Large intestine (tissue), 12 donors: ENCODE measurements at places on chromosomes 16 and 17.

GRCh38 chr17:64133546-64134215 lies 3.7 kb upstream of the ERN1 start:
- H3K27ac ChIP-seq: no peak overlapping the region
- no peak overlapping the region for H3K4me3 ChIP-seq

GRCh38 chr17:65914784-65915342 lies 277.1 kb downstream of the CEP112 start:
- DNase-seq: no peak
- no peaks in the 10 kb centered on the region for H3K36me3 ChIP-seq
- H3K4me1 ChIP-seq: no peaks in the 10 kb centered on the region
- no peaks in the 10 kb centered on the region for H3K27me3 ChIP-seq

- no peaks in the 10 kb centered on the region for H3K4me1 ChIP-seq
- no peaks in the 10 kb centered on the region for H3K36me3 ChIP-seq
- no peaks in the 10 kb centered on the region for H3K27me3 ChIP-seq
- no peak overlapping the region for H3K4me3 ChIP-seq
Observed at GRCh38 chr17:9974448-9975381, 69.6 kb upstream of the RCVRN start.

DNA sequence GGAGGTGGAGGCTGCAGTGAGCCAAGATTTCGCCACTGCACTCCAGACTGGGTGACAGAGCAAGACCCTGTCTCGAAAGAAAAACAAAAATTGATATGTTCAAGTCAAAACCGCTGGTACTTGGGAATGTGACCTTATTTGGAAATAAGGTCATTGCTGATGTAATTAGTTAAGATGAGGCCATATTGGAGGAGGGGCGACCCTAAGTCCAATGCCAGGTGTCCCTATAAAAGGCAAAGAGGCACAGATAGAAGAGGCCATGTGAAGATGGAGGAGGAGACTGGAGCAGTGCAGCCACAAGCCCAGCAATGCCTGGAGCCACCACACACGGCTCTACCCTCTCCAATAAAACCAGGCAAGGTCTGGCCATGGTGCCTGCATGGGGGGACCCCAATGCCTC lies 50.8 kb upstream of the JPH3 start:
- no peak overlapping the region for H3K27ac ChIP-seq
- H3K36me3 ChIP-seq: no peaks in the 10 kb centered on the region
- no peaks in the 10 kb centered on the region for H3K27me3 ChIP-seq
- DNase-seq: no peak

- peaks cover 8% of the 10 kb centered on the region for H3K4me1 ChIP-seq
- H3K27ac ChIP-seq: no peak overlapping the region
- peaks cover 3% of the 10 kb centered on the region for H3K27me3 ChIP-seq
- H3K4me3 ChIP-seq: no peak overlapping the region
Observed at GRCh38 chr17:37841232-37841631, 83.0 kb upstream of the TBC1D3K start.

GRCh38 chr17:10458701-10459100 lies 10.7 kb downstream of the MYH4 start:
- H3K27me3 ChIP-seq: peaks cover 11% of the 10 kb centered on the region
- no peak for DNase-seq

- no peak overlapping the region for H3K27ac ChIP-seq
- H3K4me1 ChIP-seq: peaks cover 12% of the 10 kb centered on the region
- no peak overlapping the region for H3K4me3 ChIP-seq
- no peak for DNase-seq
- H3K27me3 ChIP-seq: no peaks in the 10 kb centered on the region
Observed at GRCh38 chr17:19320876-19321275, 41.6 kb downstream of the B9D1 start.

DNA sequence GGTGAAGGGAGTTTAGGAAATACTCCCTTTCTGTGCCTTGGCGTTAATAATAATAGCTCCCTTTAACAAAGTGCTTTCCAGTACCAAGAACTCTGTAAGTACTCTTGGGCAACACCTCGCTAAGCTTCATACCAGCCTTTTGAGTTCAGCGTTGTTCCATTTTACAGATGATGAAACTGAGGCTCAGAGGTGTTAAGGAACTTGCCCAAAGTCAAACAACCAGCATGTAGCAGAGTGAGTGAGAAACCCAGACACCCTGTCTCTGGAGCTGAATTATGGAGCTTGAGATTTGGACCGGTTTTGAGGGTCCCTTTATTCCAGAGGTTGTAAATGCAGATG lies 607 bp downstream of the KATNIP start:
- peaks cover 12% of the 10 kb centered on the region for H3K4me1 ChIP-seq
- H3K27me3 ChIP-seq: no peaks in the 10 kb centered on the region
- no peak for DNase-seq
- no peak overlapping the region for H3K27ac ChIP-seq
- H3K36me3 ChIP-seq: peaks cover 5% of the 10 kb centered on the region

DNA sequence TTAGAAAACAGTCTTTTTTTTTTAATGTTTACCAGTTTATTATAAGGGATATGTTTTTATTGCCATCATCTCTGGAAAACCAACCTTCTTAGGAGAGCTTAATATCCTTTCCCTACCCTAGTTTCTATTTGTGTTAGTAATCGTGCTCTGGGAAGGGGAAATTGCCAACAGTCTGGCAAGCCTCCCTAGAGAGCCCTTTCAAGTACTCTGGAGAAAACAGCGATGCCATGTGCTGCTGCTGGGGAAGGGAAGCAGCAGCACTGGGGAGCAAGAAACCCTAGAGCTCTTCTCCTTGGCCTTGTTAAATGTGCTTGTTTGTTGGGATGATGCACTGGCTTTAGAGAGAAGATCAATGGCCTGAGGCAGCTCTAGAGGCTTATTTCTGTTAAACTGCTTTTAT lies 10.3 kb downstream of the RETREG3 start:
- H3K4me1 ChIP-seq: no peaks in the 10 kb centered on the region
- DNase-seq: no peak
- H3K27me3 ChIP-seq: no peaks in the 10 kb centered on the region
- H3K36me3 ChIP-seq: peaks cover 9% of the 10 kb centered on the region
- no peak overlapping the region for H3K27ac ChIP-seq
- no peak overlapping the region for H3K4me3 ChIP-seq

DNA sequence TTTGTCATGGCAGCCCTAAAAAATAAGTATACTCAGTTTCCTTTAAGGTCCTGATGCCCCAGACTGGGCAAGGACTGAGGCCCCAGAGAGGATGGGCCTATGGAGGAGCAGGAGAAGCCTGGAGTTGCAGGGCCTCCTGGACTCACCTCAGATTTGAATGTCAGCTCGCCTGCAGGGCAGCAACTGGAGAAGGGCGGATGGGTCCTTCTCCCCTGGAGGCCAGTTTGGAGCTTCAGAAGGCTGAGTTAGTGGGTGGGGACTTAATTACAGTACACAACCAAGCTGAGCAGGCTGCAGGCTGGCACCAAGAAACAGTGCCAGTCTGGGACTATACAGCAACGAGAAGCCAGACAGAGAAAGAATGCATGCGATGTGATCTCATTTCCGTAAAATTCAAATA lies 6.2 kb downstream of the PIRT start:
- DNase-seq: no peak
- H3K27me3 ChIP-seq: no peaks in the 10 kb centered on the region
- H3K27ac ChIP-seq: no peak overlapping the region
- no peaks in the 10 kb centered on the region for H3K4me1 ChIP-seq
- no peaks in the 10 kb centered on the region for H3K36me3 ChIP-seq
- H3K4me3 ChIP-seq: no peak overlapping the region

DNA sequence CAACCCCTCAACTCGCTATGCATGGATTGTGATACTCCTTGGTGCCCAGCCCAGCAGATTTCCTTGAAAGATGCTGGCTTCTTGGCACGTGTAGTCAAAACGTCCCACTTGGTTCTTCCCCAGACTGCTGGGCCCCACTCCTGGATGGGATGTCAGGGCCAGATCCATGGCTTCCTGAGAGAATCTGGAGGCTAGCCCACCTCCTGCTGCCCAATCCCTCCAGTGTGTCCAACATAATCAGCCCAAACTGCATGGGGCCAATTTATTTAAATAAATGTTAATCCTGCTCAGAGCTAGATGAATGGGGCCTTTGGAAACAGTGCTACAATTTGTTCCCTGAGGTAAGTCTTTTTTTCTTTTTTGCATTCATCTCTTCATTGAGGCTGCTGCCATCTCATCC lies 49.4 kb downstream of the WSB1 start:
- no peak overlapping the region for H3K4me3 ChIP-seq
- no peak overlapping the region for H3K27ac ChIP-seq
- no peaks in the 10 kb centered on the region for H3K27me3 ChIP-seq
- no peak for DNase-seq
- peaks cover 3% of the 10 kb centered on the region for H3K4me1 ChIP-seq

DNA sequence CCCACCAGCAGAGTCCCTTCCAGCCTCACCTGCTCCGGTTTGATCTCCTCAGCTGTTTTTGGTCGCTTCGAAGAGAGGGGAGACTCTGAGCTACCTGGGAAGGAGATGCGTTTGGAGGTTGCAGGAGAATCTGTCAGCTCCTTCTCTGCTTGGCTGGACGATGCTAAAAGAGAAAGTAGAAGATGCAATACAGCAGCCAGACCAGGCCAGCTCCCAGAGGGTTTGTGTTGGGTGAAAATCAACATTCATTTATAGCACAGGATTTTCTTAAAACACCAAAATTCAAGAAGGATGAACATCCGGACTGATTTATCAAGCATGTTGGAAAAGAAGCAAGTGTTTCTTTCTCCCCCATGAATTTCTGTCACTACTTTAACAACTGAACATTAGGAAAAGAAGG lies 236.1 kb downstream of the ZFHX3 start:
- no peaks in the 10 kb centered on the region for H3K4me1 ChIP-seq
- H3K27me3 ChIP-seq: no peaks in the 10 kb centered on the region
- H3K36me3 ChIP-seq: peaks cover 14% of the 10 kb centered on the region
- no peak overlapping the region for H3K27ac ChIP-seq

DNA sequence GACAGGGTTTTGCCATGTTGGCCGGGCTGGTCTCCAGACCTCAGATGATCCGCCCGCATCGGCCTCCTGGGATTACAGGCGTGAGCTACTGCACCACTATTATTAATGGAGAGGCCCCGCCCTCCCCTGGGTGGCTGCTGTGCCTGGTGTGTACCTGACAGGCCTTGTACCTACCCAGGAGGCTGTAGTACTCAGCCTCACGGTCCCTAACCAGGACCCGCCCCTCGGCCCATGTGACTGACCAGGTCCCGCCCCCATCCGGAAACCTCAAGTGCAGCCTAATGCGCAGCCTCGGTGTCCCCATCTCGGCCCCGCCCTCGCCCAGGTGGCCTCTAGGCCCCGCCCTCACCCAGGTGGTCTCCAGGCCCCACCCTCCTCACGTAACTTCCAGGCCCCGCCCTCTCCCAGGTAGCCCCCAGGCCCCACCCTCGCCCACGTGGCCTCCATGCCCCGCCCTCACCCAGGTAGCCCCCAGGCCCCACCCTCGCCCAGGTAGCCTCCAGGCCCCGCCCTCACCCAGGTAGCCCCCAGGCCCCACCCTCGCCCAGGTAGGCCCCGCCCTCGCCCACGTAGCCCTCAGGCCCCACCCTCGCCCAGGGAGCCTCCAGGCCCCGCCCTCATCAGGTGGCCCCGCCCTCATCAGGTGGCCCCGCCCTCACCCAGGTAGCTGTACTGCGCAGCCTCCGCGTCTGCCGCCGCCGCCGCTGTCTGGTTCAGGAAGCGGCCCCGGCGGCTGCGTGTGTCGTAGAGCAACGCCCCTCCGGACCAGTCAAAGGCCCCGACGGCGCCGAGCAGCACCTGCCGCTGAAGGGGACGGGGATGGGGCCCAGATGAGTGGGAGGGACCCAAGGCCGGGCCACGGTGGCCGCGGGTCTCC lies 31.0 kb downstream of the HASPIN start:
- H3K36me3 ChIP-seq: no peaks in the 10 kb centered on the region
- H3K4me3 ChIP-seq: peak overlapping the region; percentile 68
- H3K27me3 ChIP-seq: no peaks in the 10 kb centered on the region
- DNase-seq: peak; percentile 97

- H3K27ac ChIP-seq: no peak overlapping the region
- H3K4me1 ChIP-seq: peaks cover 28% of the 10 kb centered on the region
- no peaks in the 10 kb centered on the region for H3K36me3 ChIP-seq
- peak; percentile 82 for DNase-seq
- H3K27me3 ChIP-seq: no peaks in the 10 kb centered on the region
Observed at GRCh38 chr16:19135896-19136438, 22.2 kb downstream of the ITPRIPL2 start.

DNA sequence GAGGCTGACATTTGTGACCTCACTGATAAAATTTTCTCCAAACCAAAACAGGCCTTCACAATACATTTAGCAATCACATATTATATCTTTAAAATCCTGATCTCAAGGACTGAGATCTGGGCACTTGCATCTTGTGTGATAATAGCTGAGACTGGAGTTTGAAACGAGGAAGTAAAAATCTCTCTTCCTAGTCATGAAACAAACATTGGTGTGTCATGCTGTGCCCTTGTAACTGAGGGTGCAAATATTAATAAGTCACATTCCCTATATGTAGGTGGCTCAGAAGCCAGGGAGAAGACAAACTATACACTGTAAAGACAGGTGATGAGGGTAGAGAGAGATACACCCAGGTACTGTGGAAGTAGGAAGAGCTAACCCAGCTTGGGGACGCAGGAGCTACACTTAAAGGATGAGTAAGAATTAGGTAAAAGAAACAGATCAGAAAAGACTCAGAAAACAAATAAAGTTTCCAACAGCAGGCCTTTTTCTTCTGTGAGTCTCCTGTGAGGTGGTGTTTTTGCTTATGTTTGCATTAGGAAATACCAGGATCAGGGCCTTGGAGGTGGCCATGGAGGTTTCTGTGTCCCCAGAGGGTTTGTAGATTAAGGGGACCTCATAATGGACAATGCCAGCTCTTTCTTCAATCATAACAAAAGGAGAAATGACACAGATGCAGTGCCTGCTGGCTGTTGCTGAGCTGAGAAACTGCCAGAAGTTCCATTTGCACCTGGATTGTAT lies 335.7 kb downstream of the GRIN2A start:
- no peaks in the 10 kb centered on the region for H3K36me3 ChIP-seq
- no peak overlapping the region for H3K4me3 ChIP-seq
- H3K27me3 ChIP-seq: no peaks in the 10 kb centered on the region
- H3K27ac ChIP-seq: no peak overlapping the region
- no peak for DNase-seq

DNA sequence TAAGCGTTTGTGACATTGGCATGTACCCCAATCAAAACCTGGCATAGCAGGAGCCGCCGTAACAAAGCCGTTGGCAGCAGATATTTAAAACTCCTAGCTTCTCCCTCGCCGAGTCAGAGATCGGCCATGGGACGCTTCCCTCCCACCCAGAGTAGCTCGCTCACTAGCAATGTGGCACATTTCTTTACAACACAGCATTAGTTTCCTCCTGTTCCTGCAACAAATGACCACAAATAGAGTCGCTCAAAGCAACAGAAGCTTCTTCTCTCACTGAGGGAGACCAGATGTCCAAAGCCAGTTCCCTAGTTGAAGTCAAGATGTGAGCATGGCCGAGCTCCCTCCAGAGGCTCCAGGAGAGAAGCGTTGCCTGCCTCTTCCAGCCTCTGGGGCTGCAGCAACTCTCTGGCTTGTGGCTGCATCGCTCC lies 106.7 kb downstream of the RBFOX3 start:
- no peak for DNase-seq
- H3K4me3 ChIP-seq: no peak overlapping the region
- H3K27ac ChIP-seq: no peak overlapping the region
- no peaks in the 10 kb centered on the region for H3K36me3 ChIP-seq

DNA sequence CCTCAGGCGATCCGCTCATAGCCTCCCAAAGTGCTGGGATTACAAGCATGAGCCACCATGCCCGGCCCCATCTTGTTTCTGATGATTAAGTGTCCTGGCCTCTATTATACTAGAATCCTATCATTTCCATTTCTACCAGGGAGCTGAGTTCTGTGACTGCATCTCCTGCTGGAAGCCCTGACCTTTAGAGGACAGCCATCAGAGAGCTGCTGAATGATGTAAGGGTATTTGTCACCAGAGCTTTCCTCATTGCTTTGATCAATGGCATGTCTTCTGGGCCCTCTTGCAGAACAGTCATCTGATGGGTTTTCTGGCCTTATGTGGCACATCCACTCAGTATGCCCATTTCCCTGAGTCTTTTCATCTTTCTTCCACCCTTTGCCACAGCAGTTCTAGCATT lies 39.9 kb downstream of the PSMD12 start:
- no peak for DNase-seq
- H3K4me3 ChIP-seq: no peak overlapping the region
- H3K4me1 ChIP-seq: no peaks in the 10 kb centered on the region
- H3K27me3 ChIP-seq: no peaks in the 10 kb centered on the region
